ENCODE measurements at places on chromosomes 3 and 15.

DNA sequence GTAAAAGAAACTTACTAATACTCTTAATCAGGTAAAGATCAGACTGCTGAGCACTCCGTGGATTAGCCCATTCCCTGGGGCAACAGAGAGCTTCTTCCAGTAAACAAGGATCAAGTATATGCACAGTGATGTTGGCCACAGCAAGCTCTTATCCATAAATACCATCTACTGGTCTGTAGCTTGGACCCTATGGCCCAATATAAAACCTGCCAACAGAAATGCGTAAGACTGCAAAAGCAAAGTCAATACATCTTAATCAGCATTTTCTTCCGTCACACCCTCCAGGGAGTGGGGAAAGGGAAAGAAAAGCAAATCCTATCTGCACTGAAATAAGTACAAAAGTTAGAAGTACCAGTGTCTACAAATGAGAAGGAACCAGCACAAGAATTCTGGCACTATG lies 1082.1 kb downstream of the ZPLD1 start:
- no peak for DNase-seq

DNA sequence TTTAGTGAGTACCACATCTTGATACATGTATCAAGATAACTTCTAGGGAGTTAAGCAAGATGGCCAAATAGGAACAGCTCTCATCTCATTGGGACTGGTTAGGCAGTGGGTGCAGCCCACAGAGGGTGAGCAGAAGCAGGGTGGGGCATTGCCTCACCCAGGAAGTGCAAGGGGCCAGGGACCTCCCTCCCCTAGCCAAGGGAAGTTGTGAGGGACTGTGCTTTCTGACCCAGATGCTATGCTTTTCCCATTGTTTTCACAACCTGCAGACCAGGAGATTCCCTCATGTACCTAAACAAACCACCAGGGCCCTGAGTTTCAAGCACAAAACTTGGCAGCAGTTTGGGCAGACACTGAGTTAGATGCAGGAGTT lies 665.0 kb upstream of the CBLB start:
- no peak for DNase-seq

DNA sequence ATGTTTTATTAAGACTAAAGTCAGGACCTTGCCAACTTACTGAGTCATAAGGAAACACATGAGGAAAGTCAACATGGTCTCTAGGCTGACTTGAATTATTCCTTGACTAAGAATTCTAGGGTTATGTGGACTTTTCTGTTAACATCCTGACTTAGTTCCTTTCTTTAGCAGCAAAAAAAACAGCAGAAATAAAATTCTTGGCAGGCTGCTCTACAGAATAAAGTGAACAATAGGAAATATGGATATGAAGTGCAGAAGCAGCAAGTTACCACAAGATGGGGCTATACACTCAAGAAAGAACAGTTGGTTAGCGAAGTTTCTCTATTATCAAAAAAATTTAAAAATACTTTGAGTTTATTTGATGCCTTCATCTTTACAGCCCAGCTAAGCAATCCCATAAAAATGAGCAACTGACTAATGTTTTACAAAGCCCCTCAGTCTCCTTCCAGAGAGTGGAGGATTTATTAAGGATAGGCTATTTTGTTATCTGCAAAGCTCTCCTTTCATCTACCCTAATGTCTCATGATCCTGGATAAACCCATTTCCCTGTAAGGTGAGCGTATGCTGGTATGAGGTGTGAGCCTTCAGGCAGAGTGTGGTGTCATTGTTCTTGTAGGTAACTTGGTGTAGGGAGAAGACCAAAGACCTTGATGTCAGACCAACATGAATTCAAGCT lies 23.1 kb upstream of the MCCC1 start:
- DNase-seq, result peak; percentile 42

DNA sequence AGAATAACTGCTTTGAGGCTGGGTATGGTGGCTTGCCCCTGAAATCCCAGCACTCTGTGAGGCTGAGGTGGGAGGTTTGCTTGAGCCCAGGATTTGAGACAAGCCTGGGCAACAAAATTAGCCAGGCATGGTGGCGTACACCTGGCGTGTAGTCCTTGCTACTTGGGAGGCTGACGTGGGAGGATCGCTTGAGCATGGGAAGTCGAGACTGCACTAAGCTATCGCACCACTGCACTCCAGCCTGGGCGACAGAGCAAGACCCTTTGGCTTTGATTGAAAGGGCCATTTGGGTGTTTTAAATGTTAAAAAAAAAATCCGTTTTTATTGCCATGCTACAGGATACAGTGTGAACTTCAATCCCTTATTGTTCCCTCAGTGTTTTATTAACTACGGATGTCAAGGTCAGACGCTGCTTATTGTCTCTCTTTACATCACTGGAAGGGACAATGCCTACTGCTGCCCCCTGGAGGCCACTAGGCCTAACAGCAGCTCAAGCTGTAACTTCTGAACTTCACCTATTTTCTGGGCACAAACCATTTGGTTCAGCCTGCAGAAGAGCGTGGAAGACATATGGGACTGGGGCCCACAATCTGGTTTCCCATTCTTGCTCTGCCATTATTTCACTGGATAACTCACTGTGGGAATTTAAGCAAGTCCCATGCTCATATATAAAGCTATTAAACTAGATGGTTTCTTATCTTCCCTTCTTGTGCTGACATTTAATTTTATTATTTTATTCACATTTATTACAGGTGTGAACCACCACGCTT lies 15.3 kb upstream of the IREB2 start:
- peak; percentile 57 for DNase-seq

GRCh38 chr3:14238356-14238755 lies 59.7 kb downstream of the LSM3 start:
- no peak for DNase-seq

- no peak for DNase-seq
Measured at GRCh38 chr3:45104715-45105711, 41.2 kb downstream of the CDCP1 start.

DNA sequence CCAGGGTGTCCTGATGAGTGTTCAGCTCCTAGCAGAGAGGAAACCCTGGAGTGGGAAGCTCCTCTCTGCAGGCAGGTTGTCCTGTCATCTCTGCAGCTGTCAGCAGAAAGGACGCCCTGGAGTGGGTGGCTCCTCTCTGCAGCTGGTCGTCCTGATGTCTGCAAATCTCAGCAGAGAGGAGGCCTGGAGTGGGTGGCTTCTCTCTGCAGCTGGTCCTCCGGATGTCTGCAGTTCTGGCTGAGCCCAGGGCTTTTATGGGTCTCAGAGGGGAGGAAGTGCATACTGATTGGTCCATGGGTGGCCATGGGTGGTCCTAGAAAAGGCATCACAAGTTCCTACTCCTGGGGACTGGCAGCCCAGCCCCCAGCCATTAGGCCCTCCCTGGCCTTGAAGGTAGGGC lies 102.6 kb upstream of the BNIP2 start:
- DNase-seq, result no peak

GRCh38 chr3:69642606-69643005 lies 96.7 kb upstream of the MITF start:
- DNase-seq, result no peak

- no peak for DNase-seq
Measured at GRCh38 chr15:85976986-85977385, 102.7 kb upstream of the AGBL1 start.

GRCh38 chr3:55455915-55456314 lies 31.2 kb downstream of the WNT5A start:
- no peak for DNase-seq

DNA sequence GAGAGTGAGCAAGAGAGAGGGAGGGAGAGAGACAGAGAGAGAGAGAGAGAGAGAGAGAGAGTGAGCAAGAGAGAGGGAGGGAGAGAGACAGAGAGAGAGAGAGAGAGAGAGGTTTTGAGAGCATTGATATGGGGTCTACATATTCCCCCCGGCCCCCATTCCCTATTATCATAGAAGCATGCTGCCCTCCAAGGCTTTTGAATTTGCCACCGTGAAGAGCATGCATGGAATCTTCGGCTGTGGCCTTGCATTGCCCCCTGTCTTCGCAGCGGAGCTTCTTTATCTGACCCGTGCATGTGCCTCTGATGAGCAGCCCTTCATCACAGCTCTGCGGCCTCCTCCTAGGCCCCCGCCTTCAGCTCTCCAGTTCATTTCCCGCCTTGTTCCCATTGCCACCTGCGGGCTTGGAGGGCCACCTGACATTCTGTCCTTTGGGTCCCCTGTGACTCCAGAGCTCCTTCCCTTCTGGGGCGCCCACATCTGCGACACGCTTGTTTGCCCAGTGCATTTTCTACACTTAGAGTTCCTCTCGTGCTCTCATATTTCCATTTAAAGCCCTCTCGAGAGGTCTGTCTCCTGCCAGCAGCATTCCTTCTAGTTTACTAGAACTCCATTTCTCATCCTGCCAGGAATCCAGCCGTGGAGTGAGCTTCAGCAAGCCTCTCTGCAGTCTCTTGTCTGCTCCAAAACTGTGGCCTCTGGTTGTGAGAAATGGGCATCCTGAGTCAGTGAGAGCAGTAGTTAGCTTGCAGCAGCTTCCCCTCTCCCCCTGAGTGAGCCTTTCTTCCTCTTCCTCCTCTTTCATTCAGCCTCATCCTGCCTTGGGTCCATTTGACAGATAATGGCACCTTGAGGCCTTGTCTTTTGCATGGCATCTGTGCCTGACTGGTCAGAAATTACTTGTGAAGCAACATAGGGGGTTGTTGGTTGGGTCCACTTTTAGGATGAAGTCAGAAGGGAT lies 25.3 kb downstream of the LPP start:
- no peak for DNase-seq

- DNase-seq, result no peak
Measured at GRCh38 chr3:134352031-134352671, 22.1 kb downstream of the AMOTL2 start.

- no peak for DNase-seq
Measured at GRCh38 chr3:117238806-117239205, 529.2 kb downstream of the TUSC7 start.

DNA sequence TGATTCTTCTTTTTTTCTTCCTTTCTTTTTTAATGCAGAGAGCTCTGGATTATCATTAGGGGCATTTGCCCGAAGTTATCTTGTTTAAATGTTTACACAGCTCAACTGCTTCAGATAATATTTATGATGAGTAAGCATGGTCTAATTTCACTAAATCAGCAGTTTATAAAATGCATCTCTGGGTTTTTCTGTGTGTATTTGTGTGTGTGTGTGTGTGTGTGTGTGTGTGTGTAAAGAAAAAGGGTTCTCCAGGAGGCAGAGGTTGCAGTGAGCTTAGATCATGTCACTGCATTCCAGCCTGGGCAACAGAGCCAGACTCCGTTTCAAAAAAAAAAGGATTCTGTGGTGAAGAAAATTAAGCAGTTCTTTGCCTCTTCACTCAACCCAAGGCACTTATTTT lies 25.9 kb upstream of the TNFSF10 start:
- no peak for DNase-seq

- DNase-seq, result no peak
Measured at GRCh38 chr3:40047406-40047805, 238.0 kb downstream of the MYRIP start.

GRCh38 chr3:124132813-124133212 lies 140.9 kb upstream of the ROPN1 start:
- DNase-seq, result no peak

DNA sequence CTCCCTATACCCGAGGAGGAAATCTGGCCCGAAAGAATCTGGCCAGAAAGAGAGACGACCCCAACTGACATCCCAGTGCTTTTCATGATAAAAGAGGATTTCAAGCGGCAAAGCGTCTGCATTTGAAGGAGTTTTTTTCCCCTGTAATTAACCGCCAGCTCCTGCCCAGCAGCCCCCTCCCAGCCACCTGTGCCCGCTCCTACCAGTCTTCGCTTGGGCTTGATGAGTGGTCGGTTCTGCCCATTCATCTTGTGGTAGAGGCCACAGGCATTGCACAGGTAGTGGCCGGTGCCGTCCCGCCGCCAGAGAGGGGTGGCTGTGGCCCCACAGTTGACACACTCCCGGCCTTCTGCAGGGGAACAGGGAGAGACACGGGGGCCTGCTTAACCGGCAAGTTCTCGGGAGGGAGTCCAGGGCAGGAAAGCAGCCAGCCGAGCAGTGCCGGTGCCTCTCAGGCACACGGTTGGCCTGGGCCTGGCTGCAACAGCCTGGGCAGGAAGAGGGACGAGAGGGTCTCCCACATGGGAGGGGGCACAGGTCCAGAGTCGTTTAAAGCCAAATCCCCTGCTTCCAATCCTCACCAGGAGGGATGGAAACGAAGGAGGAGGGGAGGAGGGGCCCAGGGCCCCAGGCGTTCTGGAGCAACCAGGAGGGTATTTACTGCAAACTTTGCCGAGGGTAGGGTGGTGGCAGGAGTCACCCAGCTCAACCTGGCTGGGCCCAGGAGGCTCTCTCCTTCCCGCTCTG lies 9.2 kb downstream of the GATA2 start:
- DNase-seq, result no peak

DNA sequence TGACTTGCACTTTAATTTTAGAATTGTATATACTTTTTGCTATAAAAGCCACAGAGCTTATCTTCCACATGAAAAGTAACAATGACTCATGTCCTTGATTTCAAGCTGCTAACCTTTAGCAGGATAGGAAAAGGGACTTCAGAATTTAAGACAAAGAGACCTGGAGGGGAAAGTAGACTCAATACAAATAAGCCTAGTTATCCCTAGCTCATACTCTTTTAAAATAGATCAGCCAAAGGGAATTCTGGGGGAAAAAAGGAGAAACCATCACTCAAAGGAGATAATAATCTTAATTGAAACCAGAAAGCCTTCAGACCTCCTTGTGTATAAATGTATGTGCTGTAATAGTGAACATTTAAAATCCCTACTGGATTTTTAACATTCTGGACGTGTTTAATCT lies 930.3 kb downstream of the NTRK3 start:
- no peak for DNase-seq

DNA sequence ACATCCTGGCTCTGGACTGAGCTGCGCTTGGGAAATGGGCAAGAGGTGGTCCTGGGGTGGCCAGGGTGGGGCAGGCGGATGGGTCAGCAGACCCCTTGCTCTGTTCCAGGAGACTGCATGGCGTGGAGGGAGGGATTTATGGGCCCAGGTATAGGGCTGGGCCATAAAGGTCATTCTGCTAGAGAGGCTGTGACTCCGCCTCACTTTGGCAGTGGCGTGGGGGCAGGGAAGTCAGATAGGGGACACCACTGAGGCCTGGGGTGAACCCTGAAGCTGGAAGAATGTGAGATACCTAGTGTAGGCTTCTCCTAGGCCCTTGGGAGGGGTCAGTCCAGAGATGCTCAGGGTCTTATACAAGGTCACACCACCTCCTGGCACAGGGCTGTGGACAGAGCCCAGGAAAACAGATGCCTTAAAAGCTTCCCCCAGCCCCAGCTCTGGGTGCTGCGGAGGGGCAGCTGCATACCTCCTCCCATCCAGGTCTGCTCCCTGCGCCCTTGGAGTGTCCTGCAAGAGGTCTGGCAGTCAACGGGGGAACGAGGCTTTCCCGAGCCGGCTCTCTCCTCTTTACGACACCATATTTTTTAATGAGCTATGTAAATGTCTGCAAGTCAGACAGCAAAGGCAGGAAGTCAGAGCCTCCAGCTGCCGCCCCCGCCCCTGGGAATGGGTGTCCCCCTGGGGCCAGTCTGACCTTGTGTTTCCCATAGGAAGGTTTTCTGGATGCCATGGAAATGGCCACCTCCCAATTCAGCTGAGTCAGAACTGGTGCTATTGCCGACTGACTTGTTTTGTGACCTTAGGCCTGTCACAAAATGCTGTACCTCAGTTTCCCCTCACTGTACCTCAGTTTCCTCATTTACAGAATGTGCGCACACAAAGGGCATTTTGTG lies 26.3 kb downstream of the LINGO1 start:
- no peak for DNase-seq

GRCh38 chr15:59168536-59168935 lies 38.1 kb upstream of the LDHAL6B start:
- DNase-seq, result no peak

GRCh38 chr15:86659724-86660411 lies 580.2 kb downstream of the AGBL1 start:
- DNase-seq, result no peak
